ENCODE measurements at places on chromosomes 2 and 18. TPM values are rescaled to one million over a fixed set of nuclear protein-coding genes. Genes with fewer than 3 reads are reported as not detected.

CDK5R2 gene
- not detected for total RNA-seq

APOB gene
- 20.0 TPM for total RNA-seq

- no peak overlapping the region for H3K4me3 ChIP-seq
- H3K27me3 ChIP-seq, result no peaks in the 10 kb centered on the region
- no peaks in the 10 kb centered on the region for H3K36me3 ChIP-seq
- peak overlapping the region; percentile 70 for H3K27ac ChIP-seq
- peaks cover 14% of the 10 kb centered on the region for H3K4me1 ChIP-seq
These were observed 37.0 kb downstream of the INO80C start for GRCh38 chr18:35460736-35461161.

- no peak overlapping the region for H3K4me3 ChIP-seq
- no peak for DNase-seq
These were observed 64.7 kb downstream of the EMILIN2 start for GRCh38 chr18:2911533-2911932.

DNA sequence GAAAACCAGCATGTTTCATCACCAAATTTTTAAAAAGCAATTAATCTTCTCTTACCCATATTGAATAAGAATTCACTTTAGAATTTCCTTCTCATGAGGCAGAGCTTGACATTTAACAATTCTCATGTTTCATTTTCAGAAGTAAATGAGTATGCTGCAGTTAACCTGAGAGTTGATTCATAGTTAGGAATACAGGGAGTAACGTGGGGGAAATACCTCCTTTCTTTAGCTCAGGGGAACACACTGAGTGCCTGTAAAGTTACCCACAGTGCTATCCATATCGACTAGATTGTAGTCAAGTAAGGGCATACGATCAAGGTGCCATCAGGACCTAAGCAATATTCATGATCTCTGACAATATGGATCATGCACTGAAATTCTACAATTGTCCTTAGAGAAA, 38.9 kb upstream of the ATIC start:
- H3K27ac ChIP-seq, result no peak overlapping the region
- DNase-seq, result no peak
- H3K27me3 ChIP-seq, result no peaks in the 10 kb centered on the region
- no peaks in the 10 kb centered on the region for H3K36me3 ChIP-seq
- no peak overlapping the region for H3K4me3 ChIP-seq

GRCh38 chr2:96260387-96261260, 5.2 kb downstream of the TMEM127 start:
- peak overlapping the region; percentile 94 for H3K27ac ChIP-seq
- H3K4me3 ChIP-seq, result peak overlapping the region; percentile 21
- peaks cover 67% of the 10 kb centered on the region for H3K4me1 ChIP-seq
- no peaks in the 10 kb centered on the region for H3K27me3 ChIP-seq
- peaks cover 47% of the 10 kb centered on the region for H3K36me3 ChIP-seq
